Right hindlimb (tissue), 1 donor: ENCODE measurements at places on chromosomes 6 and 20.

DNA sequence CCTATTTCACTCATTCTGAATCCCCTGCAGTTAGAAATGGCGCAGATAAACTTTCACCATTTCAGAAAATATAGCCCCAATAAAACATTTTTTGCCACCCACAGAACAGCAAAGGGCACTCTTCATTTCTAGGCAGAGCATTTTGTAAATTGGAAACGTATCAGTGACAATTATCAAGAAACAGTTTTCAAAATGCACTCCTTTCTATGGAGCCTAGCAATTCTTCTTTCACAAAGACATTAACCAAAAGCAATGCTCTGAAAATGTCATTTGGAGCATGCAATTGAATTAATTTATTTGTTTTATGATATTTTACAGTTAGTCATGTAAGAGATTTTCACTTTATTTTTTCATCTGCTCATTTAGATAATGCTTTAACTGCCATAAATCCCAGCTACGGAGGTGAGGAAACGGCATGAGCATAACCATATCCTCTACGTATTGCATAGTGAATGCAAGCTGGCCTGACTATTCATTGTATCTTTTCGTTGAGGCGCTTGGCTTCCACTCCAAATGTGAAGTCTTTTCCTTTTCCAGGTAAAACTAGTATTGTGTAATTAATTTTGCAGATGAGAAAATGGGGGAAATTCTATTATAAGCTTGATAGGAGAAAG is 813.4 kb downstream of the C6orf118 start:
- DNase-seq: no peak

- no peak for DNase-seq
Measured at GRCh38 chr6:37182736-37183590, 13.0 kb downstream of the PIM1 start.

- DNase-seq: no peak
Measured at GRCh38 chr20:2754424-2754823, 46.0 kb downstream of the CPXM1 start.

- DNase-seq: no peak
Measured at GRCh38 chr20:3652676-3653596, 10.3 kb downstream of the GFRA4 start.

DNA sequence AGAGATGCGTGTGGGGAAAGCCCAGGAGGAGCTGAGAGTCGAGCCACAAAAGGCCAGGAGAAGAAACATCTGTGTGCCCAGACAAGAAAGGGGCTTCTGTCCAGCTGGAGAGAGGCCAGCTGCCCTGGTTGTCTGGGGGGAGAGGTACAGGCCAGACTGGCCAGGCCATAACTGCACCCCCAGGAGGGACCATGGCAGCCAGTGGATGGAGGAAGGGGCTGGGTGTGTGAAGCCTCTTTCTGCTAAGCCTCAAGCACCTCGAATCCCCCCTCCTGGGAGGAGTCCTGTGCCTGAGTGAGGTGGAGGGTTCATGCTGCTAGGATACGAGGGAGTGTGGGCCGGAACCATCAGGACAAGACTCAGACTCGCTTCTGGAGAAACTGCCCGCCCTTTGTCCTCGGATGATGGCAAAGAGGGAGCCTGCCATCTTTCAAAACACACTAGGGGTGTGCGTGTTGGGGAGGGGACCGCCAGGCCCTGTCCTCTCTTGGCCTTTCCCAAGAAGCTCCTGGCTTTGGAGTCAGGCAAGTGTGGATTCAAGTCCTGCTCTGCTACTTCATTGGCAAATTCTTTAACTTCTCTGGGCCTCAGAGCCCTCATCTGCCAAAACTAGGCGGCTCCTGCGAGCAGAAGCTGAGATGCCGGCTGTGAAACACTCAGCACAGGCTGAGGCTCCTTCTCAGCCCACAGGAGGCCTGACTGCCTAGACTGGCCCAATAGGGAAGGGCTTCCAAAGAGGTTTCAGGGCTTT is 90.3 kb downstream of the ASXL1 start:
- DNase-seq: no peak
